ENCODE measurements at places on chromosomes 2 and 18.

GRCh38 chr2:178157574-178157973, 36.7 kb upstream of the OSBPL6 start:
- DNase-seq: no peak

- no peak for DNase-seq
Measured at GRCh38 chr2:197705912-197706838, 1.0 kb downstream of the MARS2 start.

GRCh38 chr2:121094101-121094500, 190.9 kb downstream of the TFCP2L1 start:
- no peak for DNase-seq

DNA sequence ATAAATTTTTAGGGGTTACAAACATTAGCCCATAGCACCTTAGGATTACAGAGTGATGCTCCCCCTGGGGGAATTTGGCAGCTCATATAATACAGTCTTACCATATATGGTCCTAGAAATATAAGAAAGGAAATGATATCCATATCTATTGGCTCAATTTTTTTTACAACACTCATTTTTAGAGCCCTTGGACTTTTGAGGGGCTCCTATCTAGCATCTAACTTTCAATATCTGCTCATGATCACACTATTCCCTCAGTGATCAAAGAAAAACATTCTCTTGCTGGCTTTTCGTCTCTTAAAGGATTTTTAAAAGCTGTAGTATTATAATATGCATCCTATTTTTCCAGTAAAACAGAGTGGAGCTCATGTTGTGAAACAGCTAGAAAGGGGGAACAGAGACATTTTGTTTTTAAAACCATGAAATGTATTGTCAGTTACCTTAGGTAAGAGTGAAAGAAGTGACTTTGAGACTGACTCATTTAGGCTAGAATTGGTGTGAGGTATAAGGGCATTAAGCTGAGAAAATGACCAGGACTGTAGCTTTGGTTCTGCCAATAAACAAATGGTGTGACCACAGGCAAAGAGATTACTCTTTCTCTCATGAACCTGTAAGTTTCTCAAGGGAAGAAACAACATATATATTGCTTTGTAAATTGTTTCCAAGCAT, 65.8 kb downstream of the ALPK2 start:
- DNase-seq: no peak

- DNase-seq: no peak
Measured at GRCh38 chr2:11745613-11746375, 638 bp upstream of the LPIN1 start.

- DNase-seq: no peak
Measured at GRCh38 chr2:88770016-88770415, 78.5 kb downstream of the RPIA start.

- no peak for DNase-seq
Measured at GRCh38 chr2:3628800-3629199, 29.2 kb upstream of the ALLC start.

DNA sequence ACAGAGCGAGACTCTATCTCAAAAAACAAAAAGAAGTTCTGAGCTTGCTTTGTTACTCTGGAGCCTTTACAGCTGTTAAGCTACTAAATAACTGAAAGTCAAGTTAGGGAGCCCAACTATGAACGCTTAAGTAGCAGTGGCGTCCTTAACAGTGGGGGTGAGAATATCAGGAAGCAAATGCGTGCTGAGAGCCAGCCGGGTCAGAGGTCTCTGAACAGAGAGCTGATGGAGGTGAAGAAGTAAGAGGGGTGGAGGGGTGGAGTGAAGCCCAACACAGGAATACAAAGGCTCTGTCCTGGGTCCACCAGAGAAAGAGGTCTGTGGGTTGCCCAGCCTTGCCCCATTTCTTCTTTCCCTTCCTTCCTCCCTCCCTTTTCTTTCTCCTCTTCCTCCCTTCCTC, 104.1 kb upstream of the GATA6 start:
- no peak for DNase-seq

DNA sequence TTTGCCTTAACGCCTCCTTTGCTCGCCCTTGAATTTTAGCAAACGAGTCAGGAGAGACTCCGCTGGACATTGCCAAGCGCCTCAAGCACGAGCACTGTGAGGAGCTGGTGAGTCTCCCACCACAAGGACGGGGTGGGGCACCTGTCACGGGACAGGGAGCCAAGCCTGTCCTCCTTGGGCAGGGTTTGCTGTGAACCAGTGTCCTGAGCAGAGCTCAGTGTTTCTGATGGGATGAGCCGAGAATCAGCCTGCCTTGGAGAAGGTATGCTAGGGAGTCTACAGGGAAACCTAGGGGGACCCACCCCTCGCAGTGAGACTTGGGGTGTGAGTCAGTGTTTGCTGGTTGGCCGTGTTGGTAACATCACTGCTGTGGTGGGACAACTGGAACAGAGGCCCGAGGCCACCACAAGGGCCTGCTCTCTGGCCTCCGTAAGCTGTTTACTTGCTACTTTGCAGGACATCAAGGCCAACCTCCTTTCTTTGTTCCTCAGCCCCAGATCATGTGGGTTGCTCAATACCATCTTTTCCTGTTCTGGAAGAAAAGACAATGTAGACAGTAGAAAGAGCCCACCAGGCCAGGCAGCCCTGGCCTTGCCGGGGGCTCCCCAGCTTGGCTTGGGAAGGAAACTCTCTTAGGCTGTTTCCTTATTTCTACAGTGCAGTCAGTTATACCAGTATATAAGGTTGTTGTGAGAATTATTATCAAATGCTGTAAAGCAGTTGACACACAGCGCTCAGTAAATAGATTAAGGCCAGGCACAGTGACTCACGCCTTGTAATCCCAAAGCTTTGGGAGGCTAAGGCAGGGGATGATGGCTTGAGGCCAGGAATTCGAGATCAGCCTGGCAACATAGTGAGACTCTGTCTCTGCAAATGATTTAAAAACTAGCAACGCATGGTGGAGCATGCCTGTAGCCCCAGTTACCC, 42.4 kb downstream of the ITGB1BP1 start:
- DNase-seq: peak; percentile 81

GRCh38 chr2:208595386-208596275, 189.0 kb downstream of the PTH2R start:
- no peak for DNase-seq

GRCh38 chr18:75654851-75655751, 227.6 kb upstream of the SMIM21 start:
- peak; percentile 24 for DNase-seq

DNA sequence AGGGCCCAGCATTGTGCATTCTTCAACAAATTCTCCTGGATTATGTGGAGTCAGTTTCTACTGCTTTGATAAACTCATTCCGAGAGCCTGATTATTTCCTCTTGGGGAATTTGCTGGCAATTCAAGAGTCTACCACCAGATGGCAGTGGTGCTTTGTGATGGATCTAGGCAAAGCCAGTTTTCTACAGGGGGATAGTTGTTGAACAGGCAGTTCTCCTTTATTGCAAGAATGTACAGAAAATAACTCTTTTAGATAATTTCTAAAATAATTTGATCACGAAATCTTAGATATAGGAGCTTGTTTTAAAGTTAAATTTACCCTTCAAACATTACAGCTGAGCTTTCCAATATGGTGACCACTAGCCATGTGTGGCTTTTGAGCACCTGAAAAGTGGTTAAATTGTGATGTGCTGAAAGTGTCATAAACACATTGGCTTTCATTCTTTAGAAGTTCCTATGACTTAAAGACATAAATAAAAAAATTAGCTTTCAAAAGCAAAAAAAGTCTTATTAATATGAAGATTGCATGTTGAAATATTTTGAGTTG, 66.7 kb upstream of the HAAO start:
- DNase-seq: peak; percentile 67

- no peak for DNase-seq
Measured at GRCh38 chr18:6752202-6752860, 22.8 kb downstream of the ARHGAP28 start.

DNA sequence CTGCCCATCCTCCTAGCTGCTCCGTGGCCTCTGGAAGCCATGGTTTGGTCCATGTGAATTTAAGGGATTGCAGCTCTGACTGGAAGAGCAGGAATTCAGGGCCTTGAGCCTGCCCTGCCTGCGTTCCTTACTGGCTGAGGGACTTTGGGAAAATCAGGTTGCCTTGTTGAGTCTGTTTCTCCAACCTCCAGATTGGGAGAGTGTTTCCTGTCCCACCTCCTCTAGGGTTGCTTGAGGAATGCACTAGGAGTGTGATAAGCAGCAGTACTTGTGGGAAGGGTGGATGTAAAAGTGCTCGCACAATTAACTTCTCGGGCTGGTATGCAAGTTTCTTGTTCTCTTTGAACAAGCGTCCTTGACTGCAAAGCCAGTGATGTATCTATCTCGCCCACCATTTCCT, 84.4 kb upstream of the YWHAQ start:
- no peak for DNase-seq

DNA sequence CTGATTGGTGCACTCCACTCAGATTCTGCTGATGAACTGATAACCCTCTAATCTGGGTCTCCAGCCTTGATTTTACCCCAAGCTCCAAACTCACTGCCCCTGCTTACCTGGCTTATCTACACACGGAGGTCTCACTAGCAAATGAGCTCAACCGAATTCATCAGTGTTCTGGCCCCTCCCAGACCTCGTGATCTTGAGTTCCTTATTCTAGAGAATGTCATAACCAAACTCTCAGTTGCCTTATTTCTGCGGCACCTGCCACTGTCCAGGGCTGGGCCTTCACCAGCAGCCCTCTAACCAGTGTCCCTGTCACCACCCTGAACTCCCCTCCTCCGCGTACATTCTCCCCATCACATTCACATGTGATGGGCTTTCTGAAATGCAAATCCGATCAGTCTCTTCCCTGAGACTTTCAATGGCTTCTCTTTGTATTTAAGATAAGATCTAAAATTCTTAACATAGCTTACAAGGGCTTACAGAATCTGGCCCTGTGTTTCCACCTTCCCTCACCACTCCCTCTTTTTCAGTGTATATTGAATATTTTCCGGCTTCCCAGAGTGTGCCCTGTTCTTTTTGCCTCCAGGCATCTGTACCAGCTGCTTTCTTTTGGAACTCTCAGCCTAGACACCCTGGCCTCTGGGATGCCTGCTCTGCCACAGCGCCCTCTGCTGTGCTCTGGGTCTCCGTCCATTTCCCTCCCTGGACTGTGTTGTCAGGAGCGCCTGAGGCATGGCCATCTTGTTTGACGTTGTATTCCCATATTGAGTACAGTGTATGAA, 31.1 kb downstream of the NAB1 start:
- DNase-seq: no peak

- no peak for DNase-seq
Measured at GRCh38 chr18:44453505-44453904, 227.2 kb upstream of the SETBP1 start.

DNA sequence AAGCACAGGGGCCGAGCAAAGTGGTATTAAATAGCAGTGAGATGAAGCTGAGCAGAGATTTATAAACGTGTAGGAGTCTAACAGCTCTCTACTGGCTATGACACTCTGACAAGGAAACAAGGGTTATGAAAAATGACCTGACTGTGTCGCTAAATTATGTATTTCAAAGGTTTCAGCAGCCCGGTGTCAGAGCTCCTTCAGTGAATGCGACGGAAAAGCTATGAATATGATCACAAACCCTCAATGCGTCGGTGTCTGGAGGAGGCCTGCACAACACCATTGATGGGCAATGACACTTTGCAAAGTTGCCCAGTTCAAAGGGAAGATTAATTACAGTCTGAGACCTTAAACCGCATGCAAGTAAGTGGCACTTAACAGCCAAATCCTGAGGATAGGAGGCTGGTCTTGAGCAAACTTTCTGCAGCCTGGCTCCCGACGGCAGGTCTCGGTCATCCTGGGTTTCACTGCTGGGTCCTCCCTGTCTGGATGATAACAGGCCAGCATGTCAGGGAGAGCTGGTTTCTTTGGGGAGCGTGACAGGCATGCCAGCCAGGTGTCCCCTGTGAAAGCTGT, 615.1 kb upstream of the SALL3 start:
- DNase-seq: no peak

DNA sequence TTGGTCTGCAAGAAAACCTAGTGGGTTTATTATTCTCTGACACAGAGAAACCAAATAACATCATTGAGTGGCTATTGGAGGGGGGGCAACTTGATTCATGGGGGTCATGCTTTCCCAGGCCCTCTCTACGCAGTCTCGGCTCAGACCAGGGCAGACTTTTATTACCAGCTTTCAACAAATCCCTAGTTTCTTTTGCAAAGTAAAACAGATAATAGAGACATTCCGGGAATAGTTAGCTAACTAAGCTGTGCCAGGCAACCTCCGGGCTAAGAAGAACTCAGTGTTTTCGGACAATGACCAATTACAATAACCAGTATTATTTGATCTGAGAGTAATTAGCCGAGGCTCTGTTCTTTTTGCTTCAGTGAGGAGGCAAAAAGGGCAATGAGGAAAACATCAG, 66.3 kb downstream of the CDK15 start:
- DNase-seq: no peak

- no peak for DNase-seq
Measured at GRCh38 chr2:55887901-55888624, 35.5 kb downstream of the EFEMP1 start.

- DNase-seq: peak; percentile 90
Measured at GRCh38 chr2:27071990-27072830, 756 bp upstream of the OST4 start.

- no peak for DNase-seq
Measured at GRCh38 chr2:223217373-223217772, 165.4 kb downstream of the KCNE4 start.

- peak; percentile 67 for DNase-seq
Measured at GRCh38 chr2:168758970-168759820, 43.2 kb upstream of the NOSTRIN start.

DNA sequence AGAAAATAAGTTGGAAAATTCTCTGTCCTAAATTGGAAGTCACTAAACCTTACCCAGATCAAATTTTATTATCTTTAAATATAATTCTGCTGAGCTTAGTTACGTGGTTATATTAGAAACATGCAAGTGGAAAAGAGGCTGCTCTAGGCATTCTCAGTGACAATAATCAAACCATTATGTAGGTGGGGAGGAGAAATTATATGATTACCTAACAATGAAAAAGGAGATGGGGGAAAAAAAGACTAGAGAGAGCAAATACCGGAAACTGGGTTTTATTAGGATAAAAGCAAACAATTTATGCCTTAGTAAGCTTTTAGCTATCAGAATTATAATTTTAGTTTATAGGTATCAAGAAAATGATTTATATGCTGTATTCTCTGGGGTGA, 53.2 kb downstream of the PHLPP1 start:
- DNase-seq: no peak

DNA sequence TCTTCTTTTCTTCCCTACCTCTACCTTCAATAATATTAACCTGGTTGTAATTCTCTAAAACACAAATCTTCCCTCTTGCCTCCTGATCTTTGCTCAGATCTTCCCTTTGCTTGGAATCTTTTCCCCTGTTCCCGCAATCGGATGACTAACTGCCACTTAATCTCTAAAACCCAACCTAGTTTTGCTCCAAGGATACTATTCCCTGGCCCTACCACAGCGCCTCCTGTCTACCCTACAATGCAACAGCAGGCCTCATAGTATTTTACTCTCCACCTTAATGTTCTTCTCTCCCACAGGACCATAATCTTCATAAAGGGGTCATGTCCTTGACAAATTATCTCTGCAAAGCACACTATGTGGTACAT, 246.8 kb upstream of the TNP1 start:
- no peak for DNase-seq

- DNase-seq: no peak
Measured at GRCh38 chr18:56902653-56903052, 244.2 kb upstream of the BOD1L2 start.

GRCh38 chr2:143936848-143937722, 582.8 kb downstream of the ZEB2 start:
- DNase-seq: peak; percentile 34

Measured in muscle of back (tissue), 13 donors.